ENCODE measurements at places on chromosomes 12 and 14.

- no peak for DNase-seq
Measured at GRCh38 chr14:65433646-65434045, 21.1 kb downstream of the FUT8 start.

- DNase-seq = no peak
Measured at GRCh38 chr12:11703378-11703777, 53.9 kb downstream of the ETV6 start.

DNA sequence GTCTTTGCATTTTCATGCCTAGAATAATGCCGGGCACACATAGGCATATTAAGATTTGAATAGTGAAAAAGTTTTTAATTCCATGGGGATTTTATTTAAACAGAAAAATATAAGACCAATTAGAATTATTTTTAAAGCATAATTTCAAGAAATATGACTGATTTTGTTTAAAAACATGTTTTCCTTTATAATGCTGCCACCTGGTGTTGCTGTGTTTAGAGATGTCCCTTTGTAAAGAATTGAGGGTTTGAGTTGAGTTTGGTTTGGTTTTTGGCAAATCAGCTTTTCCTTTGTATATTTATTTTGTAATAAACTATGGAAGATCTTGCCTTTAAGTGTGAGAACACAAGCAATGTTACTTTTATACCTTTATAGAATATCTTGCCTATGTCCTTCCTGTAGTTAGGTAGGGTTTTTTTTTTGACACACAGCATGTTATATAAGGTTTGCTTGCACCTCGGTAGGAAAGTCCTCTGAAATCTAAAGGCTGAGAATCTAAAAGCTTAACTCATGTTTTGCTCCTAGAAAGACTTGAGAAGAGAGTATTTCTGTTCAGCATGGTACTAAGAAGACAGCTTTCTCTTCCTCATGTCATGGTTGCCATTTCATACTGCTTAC lies 31.4 kb upstream of the SNAPC1 start:
- DNase-seq = no peak

- DNase-seq = no peak
Measured at GRCh38 chr12:111409780-111410430, 4.2 kb downstream of the SH2B3 start.

- no peak for DNase-seq
Measured at GRCh38 chr12:129862561-129863175, 41.2 kb downstream of the TMEM132D start.

DNA sequence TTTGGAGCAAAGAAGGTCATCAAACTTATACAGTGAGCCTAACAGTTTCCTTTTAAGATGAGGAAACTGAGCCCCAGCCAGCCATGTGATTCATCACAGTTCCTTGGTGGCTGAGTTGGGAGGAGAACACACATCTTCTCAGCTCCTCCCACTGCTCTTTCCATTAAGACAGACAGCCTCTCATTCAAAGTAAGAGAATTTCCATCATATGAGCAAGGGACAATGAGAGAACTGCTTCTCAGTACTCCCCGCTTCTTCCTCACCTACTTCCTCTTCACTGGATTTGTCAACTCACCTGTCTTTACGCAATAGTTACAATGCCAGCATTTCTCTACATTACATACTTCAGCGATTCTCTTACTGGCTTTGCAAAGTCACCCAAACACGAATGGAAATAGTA lies 2.2 kb downstream of the IFNG start:
- no peak for DNase-seq

GRCh38 chr14:99058542-99058941 lies 213.5 kb downstream of the BCL11B start:
- DNase-seq = no peak

DNA sequence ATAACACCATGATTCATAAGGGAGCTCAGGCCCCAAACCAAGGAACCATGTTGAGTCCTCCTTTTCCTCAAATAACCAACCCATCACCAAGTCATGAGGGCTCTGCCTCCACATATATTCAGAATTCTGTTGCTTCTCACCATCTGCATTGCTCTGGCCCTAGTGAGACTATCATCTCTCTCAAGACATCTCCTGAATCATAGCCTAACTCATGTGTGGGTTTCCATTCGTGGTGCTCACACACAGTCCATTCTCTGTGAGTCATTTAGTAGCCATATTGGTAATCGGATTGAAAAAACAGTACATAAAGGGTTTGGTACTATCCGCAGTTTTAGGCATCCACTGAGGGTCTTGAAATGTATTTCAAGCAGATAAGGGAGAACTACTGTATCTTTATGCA lies 5.1 kb upstream of the SLC38A2 start:
- no peak for DNase-seq

DNA sequence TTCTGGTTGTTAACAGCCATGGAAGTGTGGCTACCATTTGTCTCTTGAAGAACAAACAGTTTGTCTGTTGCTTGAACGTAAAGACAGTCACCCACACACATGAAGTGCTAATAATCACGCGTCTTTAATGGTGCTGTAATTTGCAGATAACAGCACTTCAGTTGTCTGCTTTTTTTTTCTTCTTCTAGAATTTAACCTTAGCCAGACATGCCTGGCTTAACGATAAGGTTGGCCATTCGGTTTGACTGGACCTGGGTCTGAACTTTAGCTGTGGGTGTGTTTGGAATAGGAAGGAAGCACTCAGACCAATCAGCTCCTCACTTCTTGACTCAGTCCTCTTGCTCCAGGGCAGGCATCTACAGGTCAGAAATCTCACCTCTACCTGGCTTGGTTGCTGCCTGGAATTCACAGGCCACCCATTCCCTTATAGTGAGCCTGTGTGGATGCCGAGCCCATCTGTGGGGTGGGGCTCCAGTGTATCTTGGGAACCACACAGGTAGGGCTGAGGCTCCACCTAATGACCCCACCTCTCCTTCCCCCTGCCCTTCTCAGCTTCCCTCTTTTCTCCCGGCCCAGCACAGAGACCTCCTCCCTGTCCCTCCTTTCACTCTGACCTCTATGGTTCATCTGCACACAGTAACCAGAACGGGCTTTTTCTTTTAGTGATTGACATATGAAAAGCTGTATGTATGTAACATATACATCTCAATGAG lies 246.4 kb upstream of the PWP1 start:
- DNase-seq = no peak

GRCh38 chr14:104978746-104979691 lies 845 bp upstream of the AHNAK2 start:
- DNase-seq = no peak

- DNase-seq = peak; percentile 27
Measured at GRCh38 chr14:21505012-21505553, 6.1 kb downstream of the METTL3 start.

- DNase-seq = no peak
Measured at GRCh38 chr14:70700955-70701585, 59.4 kb downstream of the TTC9 start.

- no peak for DNase-seq
Measured at GRCh38 chr14:54337314-54337713, 59.5 kb upstream of the CDKN3 start.

DNA sequence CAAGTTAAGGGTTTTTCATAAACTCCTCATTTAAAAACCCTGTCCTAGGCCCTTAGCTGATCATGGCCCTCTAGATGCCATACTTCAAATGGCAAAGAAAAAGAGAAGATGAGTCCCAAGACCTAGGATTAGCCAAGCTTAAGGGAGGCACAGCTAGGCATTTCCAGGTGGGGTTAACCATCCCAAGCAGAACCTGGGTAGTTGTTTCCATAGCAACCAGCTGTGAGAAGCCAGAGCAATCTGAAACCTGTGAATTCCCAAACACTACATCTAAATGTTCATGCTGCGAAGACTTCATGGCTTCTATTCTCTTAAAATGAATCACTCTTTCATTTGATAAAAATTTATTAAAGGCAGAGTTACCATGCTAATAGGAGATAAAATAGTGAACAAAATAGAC lies 372.9 kb downstream of the C12orf50 start:
- DNase-seq = no peak

GRCh38 chr12:31004666-31005065 lies 69.0 kb upstream of the DDX11 start:
- no peak for DNase-seq

DNA sequence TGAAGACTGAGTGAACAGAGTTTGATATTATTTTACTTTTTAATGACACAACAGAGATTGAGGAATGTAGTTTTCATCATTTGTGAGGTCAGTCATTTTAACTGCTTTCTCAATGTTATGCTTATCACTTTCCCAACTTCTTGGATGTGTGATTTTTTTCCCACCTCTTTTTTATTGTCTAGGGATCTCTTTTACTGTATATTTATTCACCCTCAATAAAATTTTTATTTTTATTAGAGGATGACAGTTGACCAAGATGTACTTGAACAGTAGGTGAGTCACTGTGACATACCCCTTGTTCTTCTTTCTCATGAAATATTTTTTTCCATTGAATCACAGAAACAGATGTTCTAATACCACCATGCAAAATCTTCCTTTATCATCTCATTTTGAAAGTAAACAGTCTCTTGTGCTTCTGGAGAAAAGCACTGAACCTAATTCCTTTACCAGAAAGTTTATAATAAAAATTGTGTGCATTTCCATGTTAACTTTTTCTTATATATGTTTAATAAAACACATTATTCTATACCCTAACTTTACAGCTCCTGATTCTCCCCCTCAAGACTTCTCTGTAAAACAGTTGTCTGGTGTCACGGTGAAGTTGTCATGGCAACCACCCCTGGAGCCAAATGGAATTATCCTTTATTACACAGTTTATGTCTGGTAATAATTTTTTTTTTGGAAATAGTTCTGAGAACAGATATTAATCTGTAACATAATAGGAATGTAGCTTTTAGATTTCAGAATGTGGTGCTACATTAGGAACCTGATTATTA lies 65.9 kb downstream of the PTPRQ start:
- DNase-seq = no peak

GRCh38 chr12:24360907-24361306 lies 411.4 kb upstream of the SOX5 start:
- DNase-seq = no peak

- no peak for DNase-seq
Measured at GRCh38 chr14:68477461-68478085, 315.3 kb downstream of the ZFP36L1 start.

- DNase-seq = no peak
Measured at GRCh38 chr12:80187660-80188090, 88.3 kb downstream of the OTOGL start.

DNA sequence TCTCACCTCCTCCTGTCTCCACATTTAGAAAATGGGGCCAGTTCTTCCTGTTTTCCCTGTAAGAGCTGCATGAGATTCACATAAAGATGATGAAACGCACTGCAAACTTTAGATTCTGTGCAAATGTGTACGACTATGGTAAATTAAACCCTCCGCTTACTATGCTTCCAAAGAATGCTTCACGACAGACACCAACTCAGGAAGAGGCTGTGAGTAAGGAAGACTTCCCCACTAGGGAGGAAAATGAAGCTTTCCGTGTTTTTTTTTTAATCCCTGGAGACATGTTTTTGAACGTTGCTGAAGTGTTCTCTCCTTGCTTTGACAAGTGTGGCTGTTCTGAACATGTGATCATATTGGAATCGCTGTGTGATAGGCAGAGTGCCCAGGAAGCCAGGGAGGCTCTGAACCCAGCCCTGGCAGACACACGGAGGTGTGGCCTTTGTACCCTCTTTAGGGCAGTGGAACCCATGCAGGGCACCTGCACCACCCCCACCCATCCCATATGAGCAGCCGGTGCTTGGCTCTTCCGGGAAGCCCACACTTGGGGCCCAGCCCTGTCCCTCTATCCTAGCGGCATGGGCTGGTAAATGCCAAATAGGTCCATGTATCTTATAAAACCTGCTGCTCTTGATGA lies 7.5 kb upstream of the SYNE3 start:
- no peak for DNase-seq

- DNase-seq = no peak
Measured at GRCh38 chr12:60070552-60070951, 474.7 kb downstream of the SLC16A7 start.
